Stimulated activated CD8-positive, alpha-beta memory T cell treated with anti-CD3 and anti-CD28 coated beads, Interleukin-7, amount 100 ng/mL, for 24 hours (primary cell): ENCODE measurements at places on chromosomes 5 and 9.

GRCh38 chr9:16265688-16266087 is 604.8 kb downstream of the BNC2 start:
- no peak for DNase-seq

GRCh38 chr9:123637945-123638634 is 282.1 kb downstream of the CRB2 start:
- DNase-seq: no peak

DNA sequence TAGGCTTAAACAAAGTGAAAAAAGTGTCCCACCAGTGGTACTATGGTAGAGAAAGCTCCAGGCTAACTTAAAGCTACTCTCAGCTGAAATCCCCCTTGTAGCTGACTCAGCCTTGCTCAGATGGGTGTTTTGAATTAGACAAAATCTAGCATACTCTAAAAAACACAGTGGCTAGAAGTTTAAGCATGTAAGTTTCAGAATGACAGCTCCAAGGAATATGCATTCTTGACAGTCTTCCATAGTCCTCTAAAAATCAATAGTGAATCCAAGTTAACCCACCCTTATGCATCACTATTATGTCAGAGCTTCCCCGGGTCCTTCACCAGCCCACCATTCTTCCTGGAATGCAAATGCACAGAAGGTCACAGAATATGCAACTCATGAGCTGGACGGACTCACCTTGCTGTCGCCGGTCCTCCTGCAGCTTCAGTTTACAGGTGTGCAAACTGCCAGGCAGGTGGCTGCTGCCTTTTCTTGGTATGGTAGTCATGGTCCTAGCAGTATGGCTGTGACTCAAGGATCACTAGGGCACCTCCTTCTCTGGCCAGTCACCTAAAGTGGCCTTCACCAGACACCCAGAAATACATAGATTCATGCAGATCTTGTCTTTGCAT is 668 bp downstream of the RANBP3L start:
- no peak for DNase-seq

GRCh38 chr9:85898332-85898731 is 42.6 kb upstream of the NAA35 start:
- no peak for DNase-seq

DNA sequence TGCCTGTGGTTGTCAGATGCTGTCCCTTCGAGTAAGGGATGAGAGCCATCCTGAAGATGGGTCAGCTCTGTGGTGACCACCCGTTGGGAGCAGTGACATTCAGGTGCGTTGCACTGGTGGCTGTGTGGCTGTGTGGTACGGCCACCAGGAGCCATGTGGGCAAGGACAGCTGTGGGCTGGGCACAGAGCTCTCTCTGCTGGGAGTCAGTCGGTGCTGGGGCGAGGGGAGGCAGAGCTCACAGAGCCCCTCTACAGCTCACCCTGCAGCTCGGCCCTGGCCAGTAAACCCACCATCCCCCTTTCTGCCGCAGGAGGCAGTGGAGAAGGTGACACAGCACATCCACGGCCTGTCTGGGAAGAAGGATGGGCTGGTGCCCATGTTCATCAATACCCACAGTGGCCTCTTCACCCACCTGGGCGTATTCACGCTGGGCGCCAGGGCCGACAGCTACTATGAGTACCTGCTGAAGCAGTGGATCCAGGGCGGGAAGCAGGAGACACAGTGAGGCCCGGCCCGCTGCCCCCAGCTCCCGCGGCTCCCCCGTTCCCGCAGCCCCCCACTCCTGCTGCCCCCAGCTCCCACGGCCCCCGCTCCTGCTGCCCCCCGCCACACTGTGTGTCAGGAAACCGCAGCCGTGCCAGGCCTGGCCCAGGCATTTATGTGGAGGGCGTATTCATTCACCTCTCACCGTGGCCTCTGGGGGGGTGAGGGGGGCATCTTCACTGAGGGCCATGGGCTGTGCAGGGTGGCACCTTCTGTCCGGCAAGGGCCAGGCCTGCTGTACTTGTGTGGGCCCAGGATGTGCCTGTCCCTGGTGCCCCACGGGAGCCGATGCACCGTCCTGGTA is 8.5 kb downstream of the DPP7 start:
- DNase-seq: no peak

DNA sequence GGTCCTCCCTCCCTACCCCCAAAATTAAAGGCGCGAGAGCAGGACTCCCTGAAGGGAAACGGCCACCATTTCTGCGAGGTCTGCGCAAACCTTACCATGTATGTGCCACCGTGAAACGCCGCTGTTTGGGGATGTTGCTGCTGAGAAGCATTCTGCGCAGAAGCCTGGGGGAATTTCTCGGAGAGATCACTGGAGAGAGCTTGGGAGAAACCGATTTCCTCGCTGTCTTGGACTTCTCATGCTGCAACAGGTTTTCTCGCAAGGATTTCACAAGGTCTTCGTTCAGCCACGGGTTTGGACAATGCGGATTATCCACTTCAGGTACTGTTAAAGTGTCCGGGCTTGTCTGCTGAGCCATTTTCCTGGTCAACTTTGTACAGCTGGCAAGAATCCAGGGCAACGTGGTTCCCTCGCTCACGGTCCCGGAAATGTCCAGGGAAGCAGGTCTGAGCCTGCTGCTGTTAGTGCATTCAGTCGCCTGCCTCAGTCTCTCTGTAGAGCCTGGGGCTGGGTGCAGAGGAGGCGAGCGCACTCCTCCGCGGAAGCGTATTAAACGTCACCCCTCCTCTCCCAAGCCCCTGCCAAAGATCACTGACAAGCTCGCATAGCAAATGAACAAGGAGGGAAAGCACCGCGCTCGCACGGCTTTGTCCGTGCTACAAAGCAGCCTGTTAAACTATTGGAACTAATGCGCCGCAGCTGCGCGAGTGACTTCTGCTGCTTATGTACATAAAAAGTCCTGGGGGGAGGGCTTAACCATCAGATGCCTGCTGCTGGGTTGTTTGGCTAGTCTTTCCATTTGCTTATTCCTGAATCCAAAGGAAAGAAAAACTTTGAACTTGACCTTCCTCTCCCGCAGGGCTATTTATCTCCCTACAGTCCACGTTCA is 125.1 kb downstream of the PDE4D start:
- DNase-seq: no peak

DNA sequence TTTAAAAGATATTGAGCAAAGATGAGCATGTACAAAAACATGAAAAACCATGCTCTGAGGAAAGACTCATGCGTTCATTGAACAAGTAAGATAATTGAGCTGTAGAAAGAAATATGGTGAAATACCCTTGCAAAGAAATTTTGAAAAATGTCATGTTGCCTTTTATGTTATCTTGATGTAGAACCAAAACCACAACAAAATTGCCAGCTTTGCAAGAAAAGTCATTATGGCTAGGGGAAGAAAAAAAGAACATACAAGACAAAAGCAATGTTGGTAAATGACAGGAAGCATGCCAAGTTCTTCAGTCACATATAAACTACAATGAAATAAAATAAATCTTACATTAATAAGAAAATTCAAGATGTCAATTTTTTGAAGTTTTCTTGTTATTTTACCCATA is 368.0 kb downstream of the IRX1 start:
- DNase-seq: no peak

DNA sequence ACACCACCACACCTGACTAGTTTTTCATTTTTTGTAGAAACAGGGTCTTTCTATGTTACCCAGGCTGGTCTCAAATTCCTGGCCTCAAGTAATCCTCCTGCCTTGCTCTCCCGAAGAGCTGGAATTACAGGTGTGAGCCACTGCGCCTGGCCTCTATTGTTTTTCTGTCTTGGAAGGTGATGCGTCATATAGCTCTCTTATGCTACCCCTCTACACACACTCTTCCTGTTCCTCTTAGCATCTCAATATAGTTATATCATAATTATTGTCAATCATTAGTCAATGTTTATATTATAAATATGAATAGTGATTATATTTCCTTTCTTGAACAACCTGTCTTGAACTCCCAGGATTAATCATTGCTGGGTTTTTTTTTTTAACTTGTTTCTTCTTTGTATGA is 7.3 kb downstream of the PKD2L2 start:
- DNase-seq: no peak

GRCh38 chr9:126515001-126515872 is 98.5 kb upstream of the LMX1B start:
- DNase-seq: no peak

DNA sequence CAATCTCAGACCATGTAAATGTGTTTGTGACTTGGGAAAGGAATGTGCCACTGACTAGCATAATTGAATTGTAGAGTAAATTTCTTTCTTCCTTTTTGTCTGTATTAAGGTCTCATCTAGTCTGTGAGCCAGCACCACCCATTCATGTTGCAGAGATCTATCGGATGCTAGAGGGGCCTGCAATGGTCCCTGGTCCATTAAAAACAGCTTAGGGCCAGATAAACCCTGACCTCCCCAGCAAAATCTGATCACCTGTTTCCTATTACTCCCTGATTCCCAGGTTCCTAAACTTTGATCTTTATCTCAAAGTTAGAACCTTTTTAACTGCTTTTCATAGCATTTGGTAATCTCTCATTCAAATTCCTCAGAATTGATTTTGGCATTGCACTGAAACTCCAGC is 174.5 kb upstream of the POC5 start:
- DNase-seq: no peak

- no peak for DNase-seq
These were observed 298.5 kb upstream of the KIF2A start for GRCh38 chr5:62007457-62007856.

DNA sequence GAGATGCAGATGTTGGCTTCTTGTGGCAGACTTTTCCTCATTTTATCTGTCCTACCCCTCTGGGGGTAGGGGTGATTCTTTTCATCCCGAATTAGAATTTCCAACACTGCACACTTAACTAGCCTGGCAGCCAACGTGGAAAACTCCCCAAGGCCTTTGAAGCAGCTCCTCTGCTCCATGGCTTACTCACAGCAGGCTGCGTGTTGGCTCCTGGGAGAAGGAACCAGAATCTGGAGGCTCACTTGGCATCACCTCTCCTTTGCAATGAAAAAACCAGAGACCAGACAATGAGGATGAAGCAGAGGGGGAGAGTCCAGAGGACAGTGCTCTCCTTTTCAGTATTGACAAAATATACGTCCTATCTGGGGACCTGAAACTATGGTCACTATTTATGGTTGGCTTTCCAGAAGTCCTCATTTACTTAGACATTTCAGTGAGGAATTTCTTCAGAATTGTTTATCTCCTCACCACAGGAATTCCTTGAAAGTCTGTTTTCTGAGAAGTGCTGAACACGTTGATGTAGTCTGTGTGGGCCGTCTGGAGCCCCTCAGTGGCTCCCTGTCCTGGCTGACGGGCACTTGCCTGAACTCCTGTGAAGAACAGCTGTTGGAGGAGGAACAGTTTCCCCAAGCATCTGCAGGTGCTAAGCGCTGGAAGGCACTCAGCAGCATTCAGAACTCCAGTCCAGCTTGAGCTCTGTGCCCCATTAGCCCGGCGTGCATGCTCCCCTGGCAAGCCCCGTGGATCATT is 231.3 kb downstream of the RFK start:
- DNase-seq: no peak

- no peak for DNase-seq
These were observed 168.2 kb downstream of the DRD1 start for GRCh38 chr5:175275748-175276147.

DNA sequence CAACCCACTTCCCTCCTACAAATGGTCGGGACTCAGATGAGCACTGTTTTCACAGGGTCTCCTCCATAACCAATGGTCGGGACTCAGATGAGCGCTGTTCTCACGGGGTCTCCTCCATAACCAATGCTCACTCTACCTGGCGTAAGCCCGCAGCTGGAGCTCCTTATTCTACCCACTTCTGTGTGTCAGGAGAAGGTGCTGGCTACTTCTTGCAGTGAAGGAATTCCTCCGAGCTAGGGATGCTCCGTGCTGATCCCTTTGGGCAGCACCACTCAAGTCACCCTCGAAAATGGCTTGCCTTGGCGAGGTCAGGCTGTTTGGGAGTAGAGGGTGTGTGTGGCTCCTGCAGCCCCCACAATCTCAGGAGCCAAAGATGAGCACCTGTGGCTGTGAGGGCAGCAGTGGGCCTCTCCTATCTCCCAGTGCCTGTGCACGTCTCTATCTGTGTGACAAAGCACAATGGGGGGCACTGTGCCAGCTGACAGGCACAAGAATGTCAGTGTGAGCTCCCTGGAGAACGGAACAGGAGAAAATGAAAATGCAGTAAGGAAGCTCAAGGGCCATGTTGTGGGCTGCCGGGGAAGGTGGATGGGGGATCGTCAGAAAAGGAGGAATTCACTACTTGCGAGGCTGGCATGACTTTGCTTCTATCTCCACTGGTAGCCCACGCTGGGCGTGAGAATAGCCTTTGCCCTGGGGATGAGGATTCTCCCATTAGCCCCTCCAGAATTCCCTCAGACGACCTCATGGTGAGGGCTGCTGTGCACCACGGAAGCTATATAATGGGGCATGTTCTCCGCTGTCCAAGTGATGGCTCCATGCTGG is 3.9 kb upstream of the BTNL9 start:
- DNase-seq: no peak

- DNase-seq: no peak
These were observed 1.5 kb downstream of the RXRA start for GRCh38 chr9:134327671-134328231.

DNA sequence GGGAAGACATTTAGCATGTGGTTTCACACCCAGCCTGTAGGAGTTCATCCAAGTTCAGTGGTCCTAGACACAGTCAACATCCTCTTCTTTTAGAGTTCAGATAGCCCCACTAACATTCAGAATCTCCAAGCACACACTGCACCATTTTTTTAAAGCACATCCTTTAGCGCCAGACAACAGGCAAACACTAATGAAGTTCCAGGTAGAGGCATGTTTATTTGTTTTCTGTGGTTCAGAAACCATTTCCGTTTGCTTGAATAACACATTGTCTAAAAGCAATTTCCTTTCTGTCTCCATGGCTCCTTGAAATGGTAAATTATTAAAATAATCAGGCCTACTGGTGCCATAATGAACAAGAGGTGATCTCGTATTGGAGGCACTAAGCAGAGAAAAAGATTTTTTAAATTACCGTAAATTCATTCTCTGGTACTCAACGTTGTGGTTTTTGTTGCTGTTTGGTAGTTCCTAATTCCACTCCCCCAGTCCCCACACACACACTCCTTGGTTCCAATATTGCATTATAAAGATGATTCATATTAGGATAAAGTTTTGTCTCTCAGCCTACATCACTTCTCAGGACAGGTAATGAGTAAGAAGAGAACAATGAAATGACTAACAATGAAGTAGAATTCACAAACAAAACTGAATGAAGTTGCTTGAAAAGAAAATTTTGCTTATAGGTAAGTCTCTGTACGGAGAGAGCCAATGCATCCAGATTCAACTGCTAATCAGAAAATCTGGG is 153.1 kb downstream of the PCSK1 start:
- DNase-seq: no peak

- no peak for DNase-seq
These were observed 462.2 kb upstream of the PTGER4 start for GRCh38 chr5:40217553-40217952.

GRCh38 chr5:95856501-95856981 is 34.0 kb upstream of the GLRX start:
- DNase-seq: no peak
